ENCODE measurements at places on chromosomes 6 and 20.

DNA sequence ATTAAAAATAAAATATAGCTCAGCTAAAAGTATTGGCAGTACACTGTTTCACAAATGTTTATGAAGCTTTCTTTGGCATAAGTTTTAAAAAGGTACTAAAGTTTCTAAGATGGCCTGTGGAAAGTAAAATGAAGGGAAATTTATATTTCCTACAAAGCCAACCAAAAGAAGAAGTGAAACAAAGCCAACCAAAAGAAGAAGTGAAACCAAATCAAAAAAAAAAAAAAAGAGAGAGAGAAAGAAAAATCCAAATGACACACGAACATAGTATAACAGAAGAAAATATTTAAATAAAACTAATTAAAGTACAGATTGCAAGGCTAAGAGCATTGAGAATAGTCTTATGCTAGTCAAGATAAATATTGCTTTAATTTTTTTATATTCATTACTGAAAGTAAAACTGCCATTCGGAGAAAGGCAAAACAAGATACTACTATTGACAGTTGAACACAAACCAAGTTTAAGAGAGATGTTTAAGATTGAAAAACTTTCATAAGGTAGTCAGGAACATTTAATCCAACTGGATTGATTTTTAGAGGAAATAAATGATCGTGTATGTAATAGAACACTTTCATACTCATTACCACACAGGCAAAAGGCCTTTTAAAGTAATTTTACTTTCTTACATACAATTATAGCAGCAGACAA lies 12.8 kb upstream of the KHDRBS2 start:
- DNase-seq = no peak

DNA sequence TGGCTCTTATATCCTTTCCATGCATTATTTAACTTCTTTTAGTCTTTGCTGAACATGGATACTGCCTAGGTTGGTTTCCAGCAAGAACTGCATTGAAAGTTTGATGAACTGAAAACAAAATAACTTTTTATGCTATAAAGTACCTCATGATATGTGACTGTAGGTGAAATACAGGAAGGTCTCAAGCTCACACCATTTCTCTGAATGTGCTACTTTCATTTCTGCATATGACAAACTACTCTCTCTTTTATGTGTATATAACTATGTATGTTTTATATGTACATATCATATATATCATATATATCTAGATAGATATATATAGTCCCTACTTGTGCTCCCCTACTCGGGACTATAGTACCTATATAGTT lies 65.9 kb downstream of the AIG1 start:
- DNase-seq = no peak

DNA sequence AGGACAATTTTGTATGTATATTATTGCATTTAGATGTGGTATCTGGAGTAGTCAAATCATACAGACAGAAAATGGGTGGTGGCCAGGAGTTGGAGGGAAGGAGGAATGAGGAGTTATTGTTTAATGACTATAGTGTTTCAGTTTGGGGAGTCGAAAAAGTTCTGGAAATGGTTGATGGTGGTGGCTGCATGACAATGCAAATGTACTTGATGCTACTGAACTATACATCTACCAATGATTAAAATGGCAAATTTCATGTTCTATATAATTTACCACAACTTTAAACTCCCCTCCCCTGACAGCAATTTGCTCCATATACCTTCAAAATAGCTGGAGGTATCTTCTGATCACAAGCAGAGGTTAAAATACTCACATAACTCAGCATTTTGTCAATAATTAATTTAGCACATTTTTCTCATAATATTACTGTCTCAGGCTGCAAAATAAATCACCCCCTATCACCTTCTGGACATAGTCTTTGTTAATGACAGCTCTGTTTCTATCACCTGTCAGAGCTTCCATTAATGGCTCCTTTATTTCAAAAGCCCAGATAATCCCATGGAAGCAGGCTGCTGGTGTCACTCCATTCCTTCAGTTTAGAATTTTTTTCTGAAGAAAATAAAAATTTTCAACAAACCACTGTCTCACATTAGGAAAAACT lies 25.7 kb upstream of the RHAG start:
- no peak for DNase-seq

DNA sequence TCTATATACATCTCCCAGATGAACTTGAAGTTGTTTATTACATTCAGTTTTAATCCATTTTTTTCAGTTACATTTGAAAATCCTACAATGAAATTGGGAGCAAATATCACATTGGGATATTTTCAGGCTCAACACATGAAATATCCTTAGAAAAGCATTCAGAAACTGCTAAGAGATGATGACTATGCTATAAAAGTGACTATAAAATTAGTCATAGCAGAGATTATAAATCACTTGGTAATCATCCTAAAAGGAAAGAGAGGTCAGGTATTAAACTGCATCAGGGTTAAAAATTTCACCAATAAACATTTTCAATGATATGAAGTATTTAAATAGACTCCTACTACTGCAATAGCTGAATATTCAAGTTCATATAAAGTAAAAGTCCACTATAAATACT lies 987.7 kb downstream of the GRIK2 start:
- DNase-seq = no peak

GRCh38 chr6:154555073-154555677 lies 44.7 kb upstream of the CNKSR3 start:
- no peak for DNase-seq

- DNase-seq = no peak
Observed at GRCh38 chr20:21230686-21231085, 72.4 kb upstream of the XRN2 start.

GRCh38 chr20:24445510-24446170 lies 23.8 kb upstream of the SYNDIG1 start:
- DNase-seq = no peak

DNA sequence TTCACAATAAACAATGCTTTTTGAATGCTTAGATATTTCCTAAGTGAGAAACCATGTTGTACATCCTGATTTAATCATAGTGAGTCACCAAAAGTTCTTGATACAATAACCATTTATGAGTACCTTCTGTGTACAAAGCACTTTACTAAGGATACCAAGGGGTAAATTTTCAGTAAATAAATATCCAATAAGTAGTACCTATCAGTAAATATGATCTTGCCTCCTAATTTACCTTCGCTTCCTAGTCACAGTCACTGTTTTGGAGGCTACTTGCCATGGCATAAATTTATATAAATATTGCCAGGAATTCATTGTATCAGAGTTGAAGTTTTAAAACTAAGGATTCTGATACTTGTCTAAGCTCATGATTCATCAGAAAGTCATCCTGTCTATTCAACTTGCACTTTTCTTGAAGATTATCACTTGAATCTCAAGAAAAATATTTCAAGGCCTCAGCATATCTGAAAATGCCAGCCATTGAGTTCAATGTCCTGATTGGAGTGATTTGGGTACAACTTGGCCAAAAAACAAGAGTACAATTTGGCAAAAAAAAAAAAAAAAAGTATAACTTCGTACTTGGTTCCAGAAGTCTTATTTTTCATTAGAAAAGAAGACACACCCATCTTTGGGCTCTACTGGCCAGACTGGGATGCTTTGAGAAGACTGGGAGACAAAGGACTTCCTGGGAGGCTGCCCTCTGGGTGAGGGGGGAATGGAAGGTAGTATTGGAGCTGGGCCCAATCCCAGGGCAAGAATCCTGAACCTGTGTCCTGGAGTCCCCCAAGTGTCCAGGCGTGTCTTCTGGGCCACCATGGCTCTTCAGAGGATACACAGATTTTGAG lies 32.8 kb downstream of the RAB22A start:
- DNase-seq = no peak

DNA sequence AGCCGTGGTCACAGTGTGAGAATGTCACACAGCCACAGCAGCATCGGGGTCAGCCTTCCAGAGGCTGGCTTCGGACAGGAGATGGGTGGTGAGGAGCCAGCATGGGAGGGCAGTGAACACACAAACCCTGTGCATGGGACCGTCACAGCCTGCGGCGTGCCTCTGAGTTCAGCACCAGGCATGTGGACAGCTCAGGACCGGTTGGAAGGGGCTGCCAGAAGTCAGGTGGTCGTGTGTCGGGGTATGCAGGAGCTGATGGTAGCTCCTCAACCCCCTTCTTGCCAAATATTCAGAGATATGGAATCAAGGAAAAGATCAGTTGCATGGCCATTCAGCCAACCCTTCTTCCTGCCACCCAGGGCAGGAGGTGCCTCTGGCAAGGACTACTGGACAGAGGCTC lies 28.2 kb downstream of the MYT1 start:
- no peak for DNase-seq

- DNase-seq = no peak
Observed at GRCh38 chr6:35242486-35242885, 17.0 kb upstream of the ZNF76 start.

- peak; percentile 93 for DNase-seq
Observed at GRCh38 chr20:16574656-16575355, 1.6 kb upstream of the KIF16B start.
